SW480 (cell line): ENCODE measurements at places on chromosomes 4 and X.

DNA sequence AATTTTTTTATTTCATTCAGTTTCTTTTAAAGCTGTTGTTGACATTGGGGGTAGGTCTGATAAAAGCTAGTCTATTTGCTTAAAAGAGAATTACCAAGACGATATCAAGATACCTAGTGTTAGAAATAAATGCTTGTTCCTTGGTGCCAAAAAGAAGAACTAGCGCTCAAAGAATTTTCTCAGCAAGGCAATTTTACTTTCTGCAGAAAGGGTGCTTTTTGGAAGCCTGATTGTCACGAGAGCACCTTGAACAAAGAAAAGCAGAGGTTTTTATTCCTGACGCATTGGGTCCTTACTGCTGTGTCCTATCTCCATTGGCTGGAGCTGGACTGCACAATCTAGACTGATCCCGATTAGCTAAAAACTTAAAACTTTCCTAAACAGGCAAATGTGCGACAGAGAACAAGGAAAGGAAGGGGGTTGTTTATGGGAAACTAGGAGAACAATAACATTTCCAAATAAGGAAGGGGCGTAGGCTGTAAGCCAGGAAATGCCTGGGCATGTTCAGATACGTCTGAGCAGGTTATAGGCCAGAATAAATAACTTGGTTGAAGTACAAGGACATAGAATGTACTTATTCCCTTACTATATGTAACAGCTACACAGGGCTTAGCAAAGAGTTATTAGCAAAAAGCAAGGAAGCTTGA lies 50.3 kb upstream of the STPG2 start:
- no peak for DNase-seq

DNA sequence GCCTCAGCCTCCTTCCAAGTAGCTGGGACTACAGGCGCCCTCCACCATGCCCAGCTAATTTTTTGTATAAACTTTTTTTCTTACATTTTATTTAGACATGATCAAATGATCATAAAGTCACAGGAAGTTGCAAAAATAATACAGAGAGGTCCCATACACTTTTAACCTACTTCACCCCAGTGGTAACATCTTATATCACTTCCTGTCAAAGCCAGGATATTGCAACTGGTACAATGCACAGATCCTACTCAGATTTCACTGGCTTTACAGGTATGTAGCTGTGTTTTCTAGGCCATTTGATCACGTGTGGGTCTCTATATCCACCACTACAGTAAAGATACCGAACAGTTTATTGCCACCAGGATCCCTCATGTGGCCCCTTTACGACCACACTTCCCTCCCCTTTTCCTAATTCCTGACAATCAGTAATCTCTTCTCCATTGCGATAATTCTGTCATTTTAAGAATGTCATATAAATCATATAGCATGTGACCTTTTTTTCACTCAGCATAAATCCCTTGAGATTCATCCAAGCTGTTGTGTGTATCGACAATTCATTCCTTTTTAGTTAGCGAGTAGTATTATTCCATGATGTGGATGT lies 18.0 kb downstream of the RPS6KA3 start:
- no peak for DNase-seq

DNA sequence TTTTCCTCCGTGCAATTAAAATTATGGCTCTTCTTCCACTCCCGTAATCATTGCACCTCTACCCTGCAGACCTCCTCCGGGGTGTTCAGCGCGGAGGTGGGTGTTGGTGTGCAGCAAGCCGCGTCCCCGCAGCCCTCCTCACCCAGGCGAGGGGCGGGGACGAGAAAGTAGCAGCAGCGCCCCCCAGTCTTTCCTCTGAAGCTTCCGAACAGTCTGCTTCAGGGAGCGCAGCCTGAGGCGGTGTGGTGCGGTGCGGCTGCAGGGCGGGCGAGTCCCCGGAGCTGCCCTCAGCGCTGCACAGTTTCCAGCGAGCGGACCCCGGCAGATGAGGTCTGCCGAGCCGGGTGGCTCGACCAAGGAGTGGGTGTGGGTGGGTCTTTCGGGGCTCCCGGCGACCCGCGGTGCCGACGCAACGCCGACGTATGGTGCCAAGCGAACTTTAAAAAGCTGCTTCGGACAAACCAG lies at the start of gene FRAS1:
Gene FRAS1 (plus strand): TSS at position 189 of the 465 bp plus-strand sequence. CDS start 687 bp downstream, outside the sequence.
- peak; percentile 58 for DNase-seq

DNA sequence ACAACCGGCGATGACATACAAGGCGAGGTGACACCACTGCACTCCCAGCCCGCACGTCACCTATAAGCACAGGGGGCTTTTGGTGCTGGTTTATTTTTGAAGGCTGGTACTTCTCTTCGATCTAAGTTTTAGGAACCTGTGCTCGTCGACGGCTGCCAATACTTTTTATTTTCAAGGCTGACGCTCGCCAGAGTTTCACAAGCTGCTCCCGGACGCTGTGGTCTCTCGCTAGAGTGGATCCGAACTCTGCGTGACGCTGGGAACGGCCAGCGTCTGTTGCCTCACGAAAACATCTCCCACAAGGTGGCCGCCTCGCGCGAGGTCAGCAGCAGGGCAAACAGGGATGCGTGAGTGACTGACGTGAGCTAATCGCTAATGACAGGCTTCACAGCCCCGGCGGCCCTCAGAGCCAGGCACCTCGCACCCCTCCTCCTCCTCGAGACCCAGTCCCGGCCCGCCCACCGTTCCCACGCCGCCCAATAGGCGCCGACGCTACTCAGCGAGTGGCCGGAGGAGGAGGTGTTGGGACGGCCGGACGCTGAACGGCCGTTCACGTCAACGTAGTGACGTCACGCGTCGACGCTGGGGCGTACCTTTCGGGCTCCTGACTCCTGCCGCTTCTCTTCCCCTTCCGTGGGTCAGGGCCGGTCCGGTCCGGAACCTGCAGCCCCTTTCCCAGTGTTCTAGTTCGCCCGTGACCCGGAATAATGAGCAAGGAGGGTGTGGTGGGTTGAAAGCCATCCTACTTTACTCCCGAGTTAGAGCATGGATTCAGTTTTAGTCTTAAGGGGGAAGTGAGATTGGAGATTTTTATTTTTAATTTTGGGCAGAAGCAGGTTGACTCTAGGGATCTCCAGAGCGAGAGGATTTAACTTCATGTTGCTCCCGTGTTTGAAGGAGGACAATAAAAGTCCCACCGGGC lies at the start of gene CLCN3:
Gene CLCN3 (plus strand): TSS at position 621 of the 922 bp plus-strand sequence. CDS start 15,351 bp downstream, outside the sequence.
- peak; percentile 94 for DNase-seq

DNA sequence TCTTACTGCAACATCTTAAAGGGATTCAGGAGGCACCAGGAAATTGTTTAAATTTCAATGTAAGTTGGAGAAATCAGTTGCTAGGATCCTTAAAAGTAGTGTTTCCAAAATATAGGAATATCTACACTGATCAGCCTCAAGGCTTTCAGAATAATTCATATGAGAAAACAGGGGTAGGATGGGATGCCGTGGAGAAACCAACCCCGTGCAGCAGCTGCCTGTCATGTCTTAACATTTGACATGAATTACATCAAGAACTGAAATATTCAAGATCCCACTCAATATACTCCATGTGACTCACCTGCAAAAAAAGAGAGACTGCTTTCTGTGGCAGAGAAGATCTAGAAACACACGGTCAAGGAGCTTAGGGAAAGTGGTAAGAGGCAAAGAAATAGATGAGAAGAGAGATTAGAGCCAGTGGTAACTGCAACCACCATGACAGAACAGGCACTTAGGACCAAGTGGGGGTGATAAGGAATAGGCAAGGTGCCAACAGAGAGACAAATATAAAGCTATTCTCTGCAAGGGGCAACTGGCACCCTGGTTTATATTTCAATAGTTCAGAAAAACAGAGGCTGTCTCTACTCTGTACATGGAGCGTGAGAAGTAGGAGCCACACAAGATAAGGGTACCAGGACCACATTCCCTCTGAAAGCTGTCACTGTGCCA lies 64.0 kb downstream of the SLC39A8 start:
- DNase-seq = no peak
